Forelimb muscle (tissue), 1 donor: ENCODE measurements at places on chromosomes 3 and 15. TPM values are rescaled to one million over a fixed set of nuclear protein-coding genes. Genes with fewer than 3 reads are reported as not detected.

PLSCR5 gene
- not detected for polyA plus RNA-seq

ZNF80 gene
- not detected for polyA plus RNA-seq

TTC23 gene
- 19.3 TPM for polyA plus RNA-seq

RNU5B-1 gene
- polyA plus RNA-seq = not detected

PAK6 gene
- 0.83 TPM for polyA plus RNA-seq

GPR149 gene
- 0.10 TPM for polyA plus RNA-seq

DAZL gene
- not detected for polyA plus RNA-seq

CLDN1 gene
- polyA plus RNA-seq = 2.6 TPM

SATB1 gene
- 44.9 TPM for polyA plus RNA-seq

COL7A1 gene
- polyA plus RNA-seq = 6.4 TPM

CMTM7 gene
- 12.9 TPM for polyA plus RNA-seq
